Testis (tissue), 5 donors: ENCODE measurements at places on chromosomes 4 and X.

- DNase-seq = no peak
Observed at GRCh38 chr4:113711883-113712662, 49.5 kb downstream of the CAMK2D start.

DNA sequence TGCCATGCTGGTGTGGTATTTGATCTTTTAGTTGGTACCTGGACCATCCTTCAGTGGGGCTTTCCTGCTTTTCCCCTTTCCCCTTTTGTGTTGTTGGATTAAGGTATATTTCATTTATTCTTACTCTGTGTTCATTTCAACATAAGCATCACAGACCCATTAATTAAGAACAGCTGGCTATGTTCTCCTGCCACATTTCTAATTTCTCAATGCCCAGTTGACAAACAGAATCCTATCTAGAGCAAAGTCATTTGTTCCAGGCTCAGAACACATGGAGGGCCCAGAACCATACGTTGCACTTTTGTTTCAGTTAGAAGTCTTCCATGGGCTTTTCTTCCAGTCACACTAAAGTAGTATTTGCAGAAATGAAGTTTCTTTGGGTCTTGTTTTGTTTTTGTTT lies 46.1 kb upstream of the EOLA2 start:
- no peak for DNase-seq

DNA sequence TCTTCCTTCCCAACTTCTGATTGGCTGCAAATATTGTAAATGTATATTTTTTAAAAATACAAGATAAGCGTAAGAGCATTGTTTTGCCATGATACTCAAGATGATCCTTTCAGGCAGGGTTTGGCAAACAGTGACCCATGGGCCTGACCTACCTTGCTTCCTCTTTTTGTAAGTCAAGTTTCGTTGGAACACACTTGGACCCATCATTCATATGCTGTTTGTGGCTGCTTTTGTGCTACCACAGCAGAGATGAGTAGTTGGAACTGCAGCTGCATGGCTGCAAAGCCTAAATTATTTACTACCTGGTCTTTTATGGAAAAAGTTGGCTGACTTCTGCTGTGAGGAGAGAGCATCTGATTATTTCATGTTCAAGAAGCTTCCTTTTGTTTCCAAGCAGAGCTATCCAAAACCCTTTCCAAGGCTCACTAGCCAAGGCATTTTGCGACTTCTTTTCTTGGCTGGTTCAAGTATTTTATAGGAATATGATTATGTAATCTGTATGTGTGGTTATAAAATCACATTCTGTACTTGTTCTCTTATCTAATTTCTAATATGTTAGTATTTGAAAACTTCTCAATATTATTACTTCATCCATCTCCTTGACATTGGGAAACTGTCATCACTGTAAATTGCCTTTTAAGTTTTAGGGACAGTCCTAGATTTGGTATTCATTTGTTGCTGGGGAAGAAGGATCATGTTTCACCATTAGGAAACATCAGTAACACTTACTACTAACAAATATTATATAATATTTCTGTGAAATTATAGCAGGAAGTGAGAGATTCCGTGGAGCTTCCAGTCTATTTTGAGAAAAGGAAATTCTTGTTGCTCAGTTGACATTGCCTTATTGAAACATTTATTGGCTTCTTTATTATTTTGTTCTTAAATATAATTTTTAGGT lies 109.2 kb downstream of the ARHGAP10 start:
- no peak for DNase-seq

DNA sequence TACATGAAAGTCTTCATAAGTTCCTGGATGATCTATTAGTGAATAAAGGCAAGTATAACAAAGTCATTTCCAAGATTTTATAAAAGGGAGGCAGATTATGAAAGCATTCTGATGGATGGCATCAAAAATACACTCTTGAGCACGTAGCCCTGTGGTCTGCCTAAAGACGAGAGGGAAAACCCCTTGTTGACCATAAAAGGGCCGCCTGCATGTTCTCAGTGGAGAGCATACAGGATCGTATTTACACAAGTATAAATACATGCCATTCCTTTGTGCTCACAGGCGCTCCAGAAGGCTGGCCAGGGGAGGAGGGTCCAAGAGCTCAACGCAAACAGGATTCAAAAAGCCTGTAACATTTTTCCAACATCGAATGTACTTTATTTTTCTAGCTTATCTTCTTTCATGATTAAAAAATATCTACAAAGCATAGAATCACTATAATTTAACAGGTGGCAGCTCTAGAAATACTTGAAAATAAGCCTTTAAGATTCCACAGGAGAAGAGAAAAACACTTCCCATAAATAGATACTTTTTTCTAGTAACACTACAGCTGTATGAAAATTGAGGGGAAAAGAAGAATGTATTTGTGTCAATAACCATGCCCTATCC lies 29.6 kb downstream of the PDGFC start:
- DNase-seq = peak; percentile 17

GRCh38 chr4:10582059-10582686 lies 102.4 kb downstream of the CLNK start:
- peak; percentile 77 for DNase-seq

DNA sequence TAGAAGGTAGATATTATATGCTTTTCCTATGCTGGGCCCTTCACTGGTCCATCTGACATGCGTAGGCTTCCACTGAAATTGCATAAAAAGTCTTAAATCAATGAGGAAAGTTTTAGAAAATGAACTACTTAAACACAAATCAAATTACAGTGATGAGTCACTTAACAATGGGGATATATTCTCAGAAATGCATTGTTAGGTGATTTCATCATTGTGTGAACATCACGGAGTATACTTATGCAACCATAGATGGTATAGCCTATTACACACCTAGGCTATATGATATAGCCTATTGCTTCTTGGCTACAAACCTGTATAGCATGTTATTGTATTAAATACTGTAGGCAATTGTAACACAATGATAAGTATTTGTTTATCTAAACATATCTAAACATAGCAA lies 10.3 kb downstream of the STAP1 start:
- no peak for DNase-seq

- DNase-seq = no peak
Observed at GRCh38 chr4:44118971-44119680, 329.5 kb downstream of the KCTD8 start.

DNA sequence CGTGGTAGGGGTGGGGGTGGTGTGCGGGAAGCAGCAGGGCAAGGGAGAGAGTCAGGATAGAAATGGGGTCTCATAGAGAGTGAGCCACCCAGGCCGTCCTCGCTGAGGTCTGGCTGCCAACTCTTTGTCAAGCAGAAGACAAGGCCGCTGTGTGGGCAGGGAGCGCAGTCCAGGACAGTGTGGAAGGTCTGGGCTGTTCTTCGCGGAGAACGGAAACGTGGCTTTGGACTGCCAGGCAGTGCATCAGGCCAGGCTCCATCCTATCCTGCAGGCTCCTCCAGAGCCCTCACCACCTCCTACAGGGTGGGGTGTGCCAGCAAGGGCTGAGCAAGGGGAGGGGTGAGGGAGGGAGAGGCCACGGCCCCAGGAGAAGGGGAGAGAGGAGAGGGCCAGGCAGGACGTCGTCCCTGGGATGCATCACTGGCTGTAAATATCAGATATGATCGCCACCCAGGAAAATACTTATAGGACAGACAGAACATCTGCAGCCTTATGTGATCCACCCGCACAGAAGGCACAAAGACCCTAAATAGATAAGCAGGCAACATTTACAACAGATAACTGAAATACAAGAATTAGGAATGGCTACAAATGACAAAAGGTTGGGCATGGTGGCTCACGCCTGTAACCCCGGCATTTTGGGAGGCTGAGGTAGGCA lies 85.3 kb downstream of the ABLIM2 start:
- no peak for DNase-seq

- DNase-seq = peak; percentile 21
Observed at GRCh38 chrX:133670383-133670782, 255.1 kb upstream of the GPC4 start.

DNA sequence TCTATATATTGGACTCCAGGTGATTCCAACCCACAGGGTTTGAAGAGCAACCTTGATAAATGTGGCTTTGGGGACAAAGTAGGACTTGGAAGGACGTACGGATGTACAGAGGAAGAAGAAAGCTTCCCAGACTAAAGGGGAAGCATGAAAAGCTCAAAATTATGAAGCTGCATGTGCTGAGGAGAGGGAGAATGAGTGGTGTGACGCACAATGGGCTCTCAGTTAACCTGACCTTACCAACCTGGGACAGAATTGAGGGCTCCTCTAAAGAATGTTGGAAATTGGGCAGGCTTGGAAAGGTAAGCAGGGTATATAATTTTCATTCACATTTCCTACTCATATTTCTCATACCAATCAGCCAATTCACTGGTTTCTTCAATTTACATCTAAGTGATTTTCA lies 10.5 kb upstream of the TIGD2 start:
- DNase-seq = no peak

- DNase-seq = no peak
Observed at GRCh38 chr4:108972613-108973283, 209.9 kb upstream of the ETNPPL start.

- DNase-seq = peak; percentile 24
Observed at GRCh38 chr4:113436360-113436759, 325.2 kb downstream of the CAMK2D start.

- no peak for DNase-seq
Observed at GRCh38 chr4:4930677-4931076, 71.2 kb downstream of the MSX1 start.

DNA sequence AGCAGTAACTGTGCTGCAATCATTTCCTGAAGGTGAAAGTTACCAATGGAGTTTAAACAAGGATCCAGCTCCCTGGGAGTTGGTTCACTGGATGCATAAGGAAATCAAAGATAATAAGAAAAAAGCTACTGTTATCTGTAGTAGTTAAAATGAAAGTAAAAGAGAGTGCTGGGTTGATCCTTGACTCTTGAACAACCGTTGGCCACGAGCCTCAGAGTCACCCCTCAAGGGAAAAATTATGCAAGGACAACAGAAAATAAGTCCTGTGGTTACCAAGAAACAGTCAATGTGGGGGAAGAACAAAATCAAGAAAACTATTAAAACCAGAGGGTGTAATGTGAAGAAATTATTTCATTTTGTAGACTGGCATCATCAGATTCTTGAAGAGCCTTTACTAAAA lies 49.7 kb upstream of the DDIT4L start:
- no peak for DNase-seq

DNA sequence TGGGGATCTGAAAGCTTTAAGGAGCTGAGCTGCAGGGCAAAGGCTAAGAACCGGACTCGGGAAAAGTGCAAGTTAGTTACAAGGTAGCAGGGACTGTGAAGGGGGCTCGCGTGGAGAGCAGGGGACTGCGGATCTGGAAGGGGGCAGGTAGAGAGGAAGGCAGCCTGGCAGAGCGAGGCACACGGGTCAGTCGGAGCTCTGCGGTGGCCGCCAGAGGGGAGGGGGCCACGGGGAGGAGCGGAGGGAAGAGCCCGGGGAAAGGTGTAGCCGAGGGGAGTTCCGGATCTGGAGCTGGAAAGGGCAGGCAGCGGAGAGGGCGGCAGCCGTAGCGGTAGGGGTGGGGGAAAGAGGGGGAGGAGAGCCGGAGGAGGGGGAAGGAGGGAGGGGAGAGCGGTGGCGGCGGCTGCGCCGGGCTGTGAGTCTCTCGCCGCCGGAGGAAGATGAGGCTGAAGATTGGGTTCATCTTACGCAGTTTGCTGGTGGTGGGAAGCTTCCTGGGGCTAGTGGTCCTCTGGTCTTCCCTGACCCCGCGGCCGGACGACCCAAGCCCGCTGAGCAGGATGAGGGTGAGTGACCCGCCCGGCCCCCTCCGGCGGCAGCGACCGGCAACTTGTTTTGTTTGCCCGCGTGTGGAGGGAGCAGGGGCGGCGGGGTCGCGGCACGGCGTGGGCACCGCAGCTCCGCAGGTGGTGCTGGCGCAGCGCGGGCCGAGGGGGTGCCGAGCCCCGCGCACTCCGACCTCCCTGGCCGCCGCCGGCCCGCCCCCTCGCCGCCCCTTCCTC lies at the start of gene GALNT7:
TSS of gene GALNT7 (plus strand) at position 416 of the 782 bp plus-strand sequence. CDS start at position 441, 25 bp downstream.
- peak; percentile 80 for DNase-seq

DNA sequence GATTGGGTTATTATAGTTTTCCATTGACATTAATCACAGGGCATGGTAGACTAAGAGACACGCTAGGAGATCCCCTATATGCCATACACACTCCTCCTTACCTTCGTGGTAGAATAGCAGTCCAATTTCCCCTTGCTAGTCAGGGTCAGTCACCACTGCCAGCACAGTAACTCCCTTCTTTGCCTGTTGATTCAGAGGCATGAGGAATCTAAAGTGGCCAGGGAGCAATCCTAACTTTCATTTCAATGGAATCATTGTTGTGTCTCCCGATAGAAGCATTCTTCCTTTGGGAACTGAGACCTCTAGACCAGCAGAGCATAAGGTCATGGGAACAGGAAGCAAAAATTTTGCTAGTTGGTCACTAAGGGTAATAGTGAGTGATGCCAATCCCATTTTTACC lies 51.1 kb downstream of the COL25A1 start:
- DNase-seq = no peak

- DNase-seq = peak; percentile 23
Observed at GRCh38 chr4:24965627-24966026, 52.8 kb upstream of the CCDC149 start.

- DNase-seq = no peak
Observed at GRCh38 chrX:153878345-153878744, 7.6 kb downstream of the L1CAM start.

DNA sequence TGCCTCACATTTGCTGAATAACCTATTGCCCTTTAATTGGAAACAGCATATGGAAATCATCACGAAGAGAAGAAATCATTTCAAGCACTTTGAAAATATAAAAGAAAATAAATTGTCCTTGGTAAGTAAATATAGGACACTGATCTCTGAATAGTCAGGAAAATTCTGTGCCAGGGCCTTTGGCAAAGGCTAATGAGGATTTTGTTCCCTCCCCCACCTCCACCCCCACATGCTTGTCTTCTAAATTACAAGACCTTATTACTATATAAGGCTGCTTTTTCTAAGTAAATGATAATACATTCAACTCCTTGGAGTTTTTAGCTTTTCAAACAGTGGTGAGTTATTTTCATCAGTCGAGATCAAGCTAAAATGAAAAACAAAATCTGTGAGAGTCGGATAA lies 15.8 kb downstream of the SYNPO2 start:
- DNase-seq = peak; percentile 83

DNA sequence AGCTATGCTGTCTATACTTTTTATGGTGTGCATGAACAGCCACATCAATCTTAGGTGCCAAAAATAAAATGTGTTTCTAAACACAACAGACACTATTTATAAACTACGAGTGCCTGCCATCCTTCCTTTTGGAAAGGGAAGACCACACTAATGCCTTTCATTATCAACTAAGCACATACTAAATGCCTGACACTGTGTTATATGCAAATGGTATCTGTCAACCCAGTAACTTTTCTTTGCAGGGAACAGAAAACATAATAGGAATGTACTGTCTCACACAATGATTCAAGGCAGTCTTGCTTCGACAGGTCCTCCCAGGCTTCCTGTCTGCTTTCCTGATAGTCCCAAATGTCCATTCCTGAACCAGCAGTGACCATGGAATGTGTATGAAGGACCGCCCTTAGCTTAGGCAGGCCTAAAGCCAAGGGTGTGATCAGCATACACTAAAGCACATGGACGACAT lies 43.8 kb downstream of the ADGRA3 start:
- no peak for DNase-seq

DNA sequence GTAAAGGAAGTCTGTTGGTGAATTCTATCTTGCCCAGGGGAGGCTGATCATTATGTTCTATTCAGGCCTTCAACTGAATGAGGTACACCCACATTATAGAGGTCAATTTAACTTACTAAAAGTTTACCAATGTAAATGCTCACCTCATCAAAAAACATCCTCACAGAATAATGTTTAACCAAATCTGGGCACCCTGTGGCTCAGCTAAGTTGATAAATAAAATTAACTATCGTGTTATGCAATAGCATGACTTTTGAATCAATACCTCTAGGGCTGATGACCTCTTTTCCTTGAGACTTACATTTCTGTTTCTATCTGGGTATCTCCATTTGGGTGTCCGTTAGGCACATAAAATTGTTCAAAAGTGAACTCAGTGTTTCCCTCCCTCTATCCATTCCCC lies 203.1 kb downstream of the TEX13C start:
- no peak for DNase-seq

- DNase-seq = no peak
Observed at GRCh38 chrX:133645977-133646718, 230.9 kb upstream of the GPC4 start.
